ENCODE measurements at places on chromosomes 2 and 18.

- DNase-seq: no peak
Observed at GRCh38 chr18:69674292-69674877, 273.3 kb downstream of the CD226 start.

- DNase-seq: no peak
Observed at GRCh38 chr2:59654710-59655109, 898.7 kb downstream of the BCL11A start.

DNA sequence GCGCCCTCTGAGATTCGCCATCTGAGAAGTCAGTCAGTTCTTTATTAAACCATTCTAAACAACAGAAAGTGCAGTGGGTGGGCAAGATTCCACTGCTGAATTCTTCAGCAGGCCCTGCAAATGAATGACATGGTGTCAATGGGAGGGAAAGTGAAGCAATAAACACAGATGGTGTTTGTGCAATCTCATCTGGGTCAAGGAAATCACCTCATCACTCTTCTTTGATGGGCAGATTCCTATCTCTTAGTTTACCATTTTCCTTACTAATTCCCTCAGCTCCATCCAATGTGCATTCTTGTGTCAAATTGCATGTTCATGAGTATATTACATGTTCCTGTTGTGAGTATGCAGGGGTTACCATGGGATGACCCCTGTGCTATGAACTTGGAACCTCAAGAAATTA, 100.7 kb upstream of the CYP1B1 start:
- no peak for DNase-seq

DNA sequence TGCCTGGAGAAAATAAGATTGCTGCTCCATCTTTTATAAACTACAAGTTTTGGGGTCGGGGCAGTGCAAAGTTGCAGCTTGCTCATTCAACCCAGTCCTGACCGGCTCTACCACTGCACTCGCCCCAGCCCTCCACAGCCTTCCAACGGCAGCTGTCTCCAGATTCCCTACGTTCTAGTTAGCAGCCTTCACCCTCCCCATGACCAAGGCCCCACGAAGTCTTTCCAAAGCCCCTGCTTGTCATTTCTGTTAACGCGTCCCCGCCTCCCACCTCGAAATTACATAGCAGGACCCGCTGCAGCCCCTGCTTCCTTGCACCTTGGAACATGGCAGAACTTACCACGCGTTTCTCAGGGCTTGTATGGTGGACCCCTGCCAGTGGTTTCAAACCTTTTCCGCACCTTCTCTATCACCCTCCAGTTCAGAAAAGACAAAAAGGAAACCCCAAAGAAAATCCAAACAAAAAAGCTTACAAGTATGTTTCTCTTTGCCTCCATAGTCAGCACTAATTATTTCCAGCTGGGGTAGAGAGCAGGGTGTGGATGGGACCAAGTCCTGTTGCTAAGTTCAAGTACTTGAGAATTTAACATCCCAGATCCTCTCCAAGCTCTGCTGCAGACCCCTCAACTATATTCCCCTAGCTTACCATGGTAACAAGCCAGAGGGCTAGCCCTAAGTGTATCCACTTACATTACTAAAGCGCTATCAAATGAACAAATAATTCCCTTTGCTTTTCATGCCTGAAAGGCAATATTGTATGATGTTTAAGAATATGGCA, 161.5 kb downstream of the TGIF1 start:
- no peak for DNase-seq

- DNase-seq: no peak
Observed at GRCh38 chr18:50195689-50196088, 742 bp upstream of the MYO5B start.

GRCh38 chr2:9646196-9647030, 15.6 kb upstream of the YWHAQ start:
- DNase-seq: no peak

DNA sequence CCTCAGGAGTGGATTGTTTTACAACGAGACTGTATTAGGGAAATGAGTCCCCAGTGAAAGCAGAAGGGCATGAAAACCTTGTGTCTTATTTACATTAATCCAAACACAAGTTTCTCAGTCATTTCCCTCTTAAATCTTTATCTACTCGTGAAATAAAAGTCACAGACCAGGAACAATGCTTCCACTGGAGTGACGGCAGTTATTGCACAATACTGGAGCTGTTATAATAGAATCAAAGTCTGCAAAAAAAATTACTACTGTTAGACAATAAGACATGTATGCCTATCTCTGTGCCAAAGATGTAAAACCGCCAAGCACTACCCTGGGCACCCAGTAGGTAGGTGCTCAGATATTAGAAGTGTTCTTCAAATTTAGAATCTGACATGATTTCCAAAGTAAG, 375.5 kb downstream of the ZNF521 start:
- no peak for DNase-seq

GRCh38 chr18:63314062-63314790, 5.3 kb downstream of the BCL2 start:
- DNase-seq: no peak

DNA sequence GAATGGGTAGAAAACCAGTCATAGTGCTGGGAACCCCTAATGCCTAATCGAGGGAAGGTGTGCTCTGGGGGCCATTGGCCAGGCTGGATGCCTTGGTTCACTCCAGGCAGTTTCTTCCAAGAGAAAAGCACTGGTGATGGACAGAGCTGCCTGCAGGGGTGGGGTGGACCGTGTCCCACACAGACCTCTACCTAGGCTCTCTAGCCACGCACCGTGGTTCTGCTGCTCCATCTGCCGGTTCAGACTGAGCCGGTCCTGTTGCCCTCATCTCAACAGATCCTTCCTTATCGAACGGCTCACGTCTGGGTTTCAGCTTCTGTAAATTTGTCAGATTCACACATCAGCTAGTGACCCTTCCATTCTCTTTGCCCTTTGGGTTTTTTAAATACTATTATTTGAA, 46.4 kb downstream of the RALB start:
- no peak for DNase-seq

- no peak for DNase-seq
Observed at GRCh38 chr2:143473216-143473615, 344.0 kb downstream of the ARHGAP15 start.

GRCh38 chr18:62938487-62938886, 223.1 kb downstream of the PHLPP1 start:
- no peak for DNase-seq

- DNase-seq: no peak
Observed at GRCh38 chr18:22998344-22998743, 65.2 kb downstream of the RBBP8 start.

GRCh38 chr2:202638721-202639120, 4.0 kb downstream of the FAM117B start:
- no peak for DNase-seq

DNA sequence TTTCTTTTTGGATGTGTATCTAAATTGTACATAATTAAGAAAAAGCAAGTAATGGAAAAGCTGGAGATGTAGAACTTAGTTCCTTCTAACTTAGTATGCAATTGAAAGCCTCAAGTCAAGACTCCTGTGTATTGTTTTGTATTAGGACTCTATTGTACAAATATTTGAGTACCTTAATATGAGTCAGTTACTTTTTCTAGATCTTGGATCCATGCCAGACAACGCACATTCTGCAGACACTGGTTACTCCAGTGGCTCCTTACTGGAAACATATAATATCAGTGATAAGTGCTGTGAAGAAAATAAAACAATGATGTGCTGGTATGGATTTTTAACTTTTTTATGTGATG, 1.5 kb downstream of the SLC39A10 start:
- peak; percentile 24 for DNase-seq

DNA sequence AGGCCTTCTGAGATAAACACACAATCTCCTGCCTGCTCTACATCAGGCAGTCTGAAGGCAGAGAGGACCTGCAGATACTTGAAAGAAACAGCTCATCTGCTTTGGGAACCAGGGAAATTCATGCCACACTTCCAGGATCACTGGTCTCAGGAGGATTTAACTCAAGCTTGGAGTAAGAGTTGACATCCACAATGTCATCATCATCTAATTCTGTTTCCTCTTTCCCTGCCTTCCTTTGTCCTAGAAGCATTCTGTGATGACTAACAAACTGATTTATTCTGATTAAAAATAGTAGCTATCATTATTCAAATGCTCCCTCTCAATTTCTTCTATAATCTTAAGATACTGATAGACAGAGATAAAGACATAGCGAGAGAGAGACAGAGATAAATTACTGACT, 766.8 kb downstream of the BCL11A start:
- no peak for DNase-seq

- no peak for DNase-seq
Observed at GRCh38 chr2:61456070-61456745, 14.7 kb downstream of the USP34 start.

Data from activated CD4-positive, alpha-beta T cell treated with anti-CD3 and anti-CD28 coated beads for 4 hours (primary cell).